ENCODE measurements at places on chromosomes 5 and 9. TPM values are rescaled to one million over a fixed set of nuclear protein-coding genes. Genes with fewer than 3 reads are reported as not detected.

The ADAMTS6 gene
- 0.93 TPM for total RNA-seq

DNA sequence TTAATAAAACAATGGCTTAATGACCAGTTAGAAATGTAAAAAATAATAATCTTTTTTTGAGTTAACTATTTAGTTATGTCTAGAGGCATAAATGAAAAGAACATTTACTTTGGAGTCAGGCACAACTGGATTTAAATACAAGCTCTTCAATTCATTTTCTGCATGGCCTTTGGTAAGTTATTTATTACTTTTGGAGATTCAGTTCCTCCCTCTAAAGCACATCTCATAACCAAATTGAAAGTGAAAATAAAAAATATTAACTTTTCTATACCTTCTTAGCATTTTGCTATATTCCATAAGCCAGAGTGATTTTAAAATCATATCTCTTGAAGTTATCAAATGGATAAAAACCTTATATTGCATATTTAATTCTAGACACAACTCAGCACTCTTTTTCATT lies 434.9 kb upstream of the SMARCA2 start:
- H3K36me3 ChIP-seq = no peaks in the 10 kb centered on the region
- H3K4me3 ChIP-seq = no peak overlapping the region
- H3K27ac ChIP-seq = no peak overlapping the region
- H3K27me3 ChIP-seq = no peaks in the 10 kb centered on the region

The PCDHAC1 gene
- total RNA-seq = 1.0 TPM

The IL4 gene
- not detected for total RNA-seq

The SOX30 gene
- 0.27 TPM for total RNA-seq

The CNTFR gene
- total RNA-seq = not detected

The ANKRD18A gene
- 24.2 TPM for total RNA-seq

DNA sequence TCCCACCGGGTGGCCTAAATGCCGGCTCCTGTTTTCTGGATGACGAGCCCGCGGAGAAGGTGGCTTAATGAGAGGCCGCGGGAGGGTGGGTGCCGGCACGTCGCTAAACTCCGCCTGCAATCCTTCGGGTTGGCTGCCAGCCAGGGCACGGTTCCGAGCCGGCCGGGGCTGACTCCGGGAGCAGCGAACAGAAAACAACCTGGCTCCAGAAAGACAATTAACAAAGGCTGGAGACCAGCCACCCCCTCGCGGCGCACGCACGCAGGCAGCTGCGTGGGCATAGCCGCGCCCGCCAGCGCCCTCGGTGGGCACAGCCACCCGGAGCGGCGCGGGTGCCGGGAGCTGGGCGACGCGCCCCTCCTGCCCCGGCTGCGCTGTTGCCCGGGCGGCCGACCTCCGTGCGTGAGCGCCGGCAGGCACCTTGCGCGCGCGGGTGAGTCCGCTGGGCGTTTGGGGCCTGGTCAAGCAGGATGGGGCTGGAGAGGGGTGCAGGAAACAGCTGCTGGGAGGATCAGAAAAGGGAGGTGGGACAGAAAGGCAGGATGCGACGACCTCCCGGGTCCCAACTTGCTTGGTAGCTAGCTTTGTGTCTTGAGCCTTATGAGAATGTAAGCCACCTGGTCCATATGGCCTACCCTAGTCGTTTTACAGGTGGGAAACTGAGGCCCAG lies at the start of gene ARHGEF37:
TSS of gene ARHGEF37 (plus strand) at position 307 of the 670 bp plus-strand sequence. CDS start 16,272 bp downstream, outside the sequence.
- peak; percentile 33 for DNase-seq
- peaks cover 31% of the 10 kb centered on the region for H3K4me1 ChIP-seq
- H3K36me3 ChIP-seq = no peaks in the 10 kb centered on the region
- peak within 1 kb of the TSS; percentile 58 for H3K4me3 ChIP-seq

- no peak overlapping the region for H3K27ac ChIP-seq
- H3K4me1 ChIP-seq = peaks cover 8% of the 10 kb centered on the region
- H3K27me3 ChIP-seq = no peaks in the 10 kb centered on the region
Measured at GRCh38 chr9:114370251-114370967, 17.4 kb downstream of the AKNA start.

DNA sequence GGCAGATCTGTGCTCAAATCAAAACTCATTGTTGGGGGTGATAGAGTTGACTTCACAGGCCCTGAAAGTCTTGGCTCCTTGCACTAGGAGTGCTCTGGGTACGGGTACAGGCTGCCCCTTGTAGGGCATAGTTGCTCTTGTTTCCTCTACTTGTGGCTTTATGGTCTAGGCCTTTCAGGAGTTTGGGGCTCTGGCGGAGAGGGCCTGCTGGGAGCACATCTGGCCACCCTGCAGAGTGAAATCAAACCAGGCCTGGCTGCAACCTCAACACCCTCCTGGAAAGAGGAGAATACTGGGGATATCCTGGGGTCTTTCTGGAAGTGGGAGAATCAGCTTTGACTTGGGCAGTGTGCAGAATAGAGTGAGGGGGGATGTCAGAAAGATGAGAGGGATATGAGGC lies 1.5 kb downstream of the TGFBI start:
- DNase-seq = no peak
- no peaks in the 10 kb centered on the region for H3K36me3 ChIP-seq
- H3K27me3 ChIP-seq = peaks cover 58% of the 10 kb centered on the region
- H3K4me1 ChIP-seq = 0 out of 2 replicates have a peak, but pooled peaks cover 2% of the 10 kb centered on the region
- no peak overlapping the region for H3K4me3 ChIP-seq

DNA sequence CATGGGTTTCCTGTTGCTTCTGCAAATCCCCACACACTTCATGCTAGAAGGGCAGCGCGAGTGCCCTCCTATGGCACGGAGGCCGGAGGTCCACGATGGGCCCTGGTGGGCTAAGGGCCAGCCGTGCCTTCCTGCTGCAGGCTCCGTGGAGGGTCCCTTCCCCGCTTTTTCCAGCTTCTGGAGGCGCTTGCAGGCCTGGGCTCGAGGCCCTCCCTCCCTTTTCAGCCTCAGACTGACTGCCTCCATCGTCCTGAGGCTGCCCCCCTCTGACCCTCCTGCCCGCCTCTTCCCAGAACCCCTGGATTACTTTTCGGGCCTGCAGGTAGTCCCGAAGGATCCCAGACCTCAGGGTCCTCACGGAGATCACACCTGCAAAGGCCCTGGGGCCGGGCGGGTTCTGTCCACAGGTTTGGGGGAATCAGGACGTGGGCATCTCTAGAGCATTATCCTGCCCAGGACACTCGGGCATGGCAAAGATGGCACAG lies 3.2 kb upstream of the TERT start:
- H3K27me3 ChIP-seq = no peaks in the 10 kb centered on the region
- peaks cover 9% of the 10 kb centered on the region for H3K4me1 ChIP-seq
- H3K27ac ChIP-seq = no peak overlapping the region
- DNase-seq = no peak

DNA sequence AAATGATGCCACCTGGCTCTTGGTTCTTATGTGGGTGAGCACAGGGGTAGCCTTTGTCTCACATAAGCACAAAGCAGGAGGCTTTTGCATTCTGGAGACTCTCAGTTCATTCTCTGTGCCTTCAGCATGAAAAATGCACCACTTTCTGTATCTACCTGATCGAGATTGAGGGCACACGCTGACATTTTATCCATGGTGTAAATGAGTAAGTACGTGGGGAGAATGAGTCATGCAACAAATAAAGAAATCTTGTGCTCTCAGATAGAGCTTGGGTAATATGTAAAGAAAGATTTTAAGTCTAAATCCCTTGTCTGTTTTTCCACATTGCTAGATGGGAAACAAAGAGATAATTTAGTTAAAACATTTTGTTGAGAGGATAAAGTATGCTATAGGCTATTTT lies 607.2 kb upstream of the WWC1 start:
- H3K4me1 ChIP-seq = no peaks in the 10 kb centered on the region
- DNase-seq = no peak
- H3K4me3 ChIP-seq = no peak overlapping the region
- no peak overlapping the region for H3K27ac ChIP-seq
- no peaks in the 10 kb centered on the region for H3K27me3 ChIP-seq

- H3K27ac ChIP-seq = no peak overlapping the region
- DNase-seq = no peak
- H3K36me3 ChIP-seq = no peaks in the 10 kb centered on the region
- H3K4me3 ChIP-seq = no peak overlapping the region
Measured at GRCh38 chr5:93348231-93348630, 232.8 kb downstream of the NR2F1-AS1 start.

The SPATA9 gene
- not detected for total RNA-seq

The NR5A1 gene
- total RNA-seq = 0.64 TPM

GRCh38 chr9:128495296-128495695 lies 9.2 kb upstream of the GLE1 start:
- peaks cover 35% of the 10 kb centered on the region for H3K36me3 ChIP-seq
- H3K27ac ChIP-seq = no peak overlapping the region
- H3K4me3 ChIP-seq = no peak overlapping the region
- peaks cover 6% of the 10 kb centered on the region for H3K4me1 ChIP-seq
- no peak for DNase-seq

- no peaks in the 10 kb centered on the region for H3K36me3 ChIP-seq
- DNase-seq = no peak
- H3K27me3 ChIP-seq = no peaks in the 10 kb centered on the region
- H3K4me1 ChIP-seq = no peaks in the 10 kb centered on the region
Measured at GRCh38 chr5:75558221-75558620, 46.5 kb downstream of the POLK start.

- H3K4me1 ChIP-seq = no peaks in the 10 kb centered on the region
- no peaks in the 10 kb centered on the region for H3K27me3 ChIP-seq
- no peak overlapping the region for H3K4me3 ChIP-seq
- H3K27ac ChIP-seq = no peak overlapping the region
Measured at GRCh38 chr5:131218392-131218791, 45.5 kb upstream of the CDC42SE2 start.

GRCh38 chr5:29307478-29307877 lies 1886.0 kb upstream of the CDH6 start:
- no peak overlapping the region for H3K27ac ChIP-seq
- no peak for DNase-seq
- H3K36me3 ChIP-seq = no peaks in the 10 kb centered on the region
- H3K27me3 ChIP-seq = no peaks in the 10 kb centered on the region
- H3K4me3 ChIP-seq = no peak overlapping the region

- H3K4me1 ChIP-seq = no peaks in the 10 kb centered on the region
- no peak overlapping the region for H3K27ac ChIP-seq
- no peak overlapping the region for H3K4me3 ChIP-seq
- DNase-seq = no peak
- H3K27me3 ChIP-seq = peaks cover 68% of the 10 kb centered on the region
Measured at GRCh38 chr5:66617991-66618768, 22.0 kb downstream of the MAST4 start.

- no peak overlapping the region for H3K4me3 ChIP-seq
- no peaks in the 10 kb centered on the region for H3K36me3 ChIP-seq
- H3K4me1 ChIP-seq = no peaks in the 10 kb centered on the region
- H3K27me3 ChIP-seq = no peaks in the 10 kb centered on the region
- DNase-seq = no peak
Measured at GRCh38 chr5:63959177-63959982, 2.9 kb downstream of the HTR1A start.

The CDX1 gene
- not detected for total RNA-seq

The CD180 gene
- not detected for total RNA-seq

GRCh38 chr5:77846422-77847128 lies 70.4 kb upstream of the TBCA start:
- DNase-seq = no peak
- no peaks in the 10 kb centered on the region for H3K27me3 ChIP-seq
- no peak overlapping the region for H3K27ac ChIP-seq
- no peaks in the 10 kb centered on the region for H3K36me3 ChIP-seq
- H3K4me3 ChIP-seq = no peak overlapping the region

DNA sequence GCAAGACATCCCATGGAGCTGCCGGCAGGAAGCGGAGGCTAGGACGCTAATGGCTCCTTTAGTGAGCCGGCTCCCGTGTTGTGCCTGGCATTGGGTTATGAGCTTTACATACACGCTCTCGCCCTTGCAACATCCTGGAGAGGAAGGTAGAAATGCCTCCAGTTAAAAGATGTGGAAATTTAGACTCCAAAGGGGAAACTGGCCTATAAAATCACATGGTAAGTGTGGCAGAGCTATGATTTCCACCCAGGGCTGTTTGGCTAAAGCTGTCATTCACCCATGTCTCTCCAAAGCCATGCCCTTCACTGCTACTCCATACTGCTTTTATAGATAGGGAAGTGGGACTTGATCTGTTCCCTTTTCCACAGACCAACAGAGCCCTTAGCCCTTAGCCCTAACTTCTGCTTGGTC lies 5.2 kb downstream of the GM2A start:
- no peak for DNase-seq
- no peak overlapping the region for H3K4me3 ChIP-seq
- H3K4me1 ChIP-seq = peaks cover 28% of the 10 kb centered on the region
- no peaks in the 10 kb centered on the region for H3K27me3 ChIP-seq

The C5orf24 gene
- total RNA-seq = 46.9 TPM

DNA sequence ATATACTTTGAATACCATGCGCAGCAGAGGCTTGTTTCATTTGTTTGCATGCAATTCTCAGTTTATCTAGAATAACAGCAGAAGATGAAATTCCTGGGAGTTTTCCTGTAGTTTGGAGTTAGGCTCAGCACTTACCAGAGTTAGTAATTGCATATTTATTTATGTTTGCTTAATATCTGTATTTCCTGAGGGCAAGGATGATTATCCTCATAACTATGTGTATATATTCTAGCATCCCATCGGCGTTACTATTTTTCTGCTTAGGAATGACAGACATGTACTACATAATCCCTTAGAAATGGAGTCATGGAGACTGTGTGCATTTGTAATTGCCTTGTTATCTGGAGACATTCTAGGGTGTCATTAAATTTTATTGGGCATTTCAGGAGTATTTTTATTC lies 1184.8 kb downstream of the DTWD2 start:
- H3K27me3 ChIP-seq = no peaks in the 10 kb centered on the region
- H3K4me1 ChIP-seq = no peaks in the 10 kb centered on the region
- no peak overlapping the region for H3K4me3 ChIP-seq
- no peak for DNase-seq
- no peaks in the 10 kb centered on the region for H3K36me3 ChIP-seq
